ENCODE measurements at places on chromosomes 2 and 18. TPM values are rescaled to one million over a fixed set of nuclear protein-coding genes. Genes with fewer than 3 reads are reported as not detected.

- no peak for DNase-seq
These were observed 1.2 kb upstream of the SGPP2 start for GRCh38 chr2:222423186-222423585.

GRCh38 chr2:167509586-167509985 is 621.3 kb downstream of the XIRP2 start:
- DNase-seq: no peak

DNA sequence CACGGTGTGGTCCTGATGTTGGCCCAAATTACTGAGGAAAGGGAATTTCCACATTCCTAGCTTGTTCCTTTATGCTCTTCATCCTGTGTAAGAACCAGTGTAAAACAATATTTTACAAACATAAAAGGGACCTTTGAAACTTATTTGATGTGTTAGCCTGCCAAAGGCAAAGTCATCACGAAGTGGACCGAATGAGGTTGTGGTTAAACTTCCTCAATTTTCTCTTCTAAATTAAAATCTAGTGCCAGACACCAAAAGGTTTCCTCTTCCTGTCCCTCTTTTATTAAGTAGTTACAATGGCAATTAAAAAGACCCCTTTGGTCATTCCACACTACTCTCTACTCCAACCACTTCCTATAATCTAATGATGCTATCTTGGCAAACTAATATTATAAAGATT is 279.8 kb downstream of the AFF3 start:
- DNase-seq: no peak

DNA sequence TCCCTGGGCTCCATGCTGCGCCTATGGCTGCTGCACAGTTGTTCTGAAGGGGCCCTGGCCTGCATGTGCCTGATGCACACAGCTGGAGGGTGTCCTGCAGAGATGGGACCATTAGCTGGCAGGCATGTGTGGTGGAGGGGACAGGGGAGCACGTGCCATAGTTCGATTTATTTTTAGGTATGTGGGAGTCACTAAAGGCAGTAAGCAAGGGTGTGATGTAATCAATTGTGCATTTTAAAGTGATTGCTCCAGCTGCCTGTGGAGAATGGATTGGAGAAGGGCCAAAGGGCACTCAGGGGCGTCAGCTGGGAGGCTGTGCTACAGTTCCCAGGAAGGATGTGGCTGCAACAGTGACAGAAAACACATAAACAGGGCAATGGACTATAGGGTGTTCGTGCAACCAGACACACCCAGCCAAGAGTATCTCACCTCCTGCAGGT is 205.1 kb downstream of the ARL4C start:
- peak; percentile 65 for DNase-seq

GRCh38 chr2:66508484-66509071 is 73.7 kb downstream of the MEIS1 start:
- DNase-seq: no peak

- no peak for DNase-seq
These were observed 10.4 kb upstream of the KLHL30 start for GRCh38 chr2:238128061-238128440.

DNA sequence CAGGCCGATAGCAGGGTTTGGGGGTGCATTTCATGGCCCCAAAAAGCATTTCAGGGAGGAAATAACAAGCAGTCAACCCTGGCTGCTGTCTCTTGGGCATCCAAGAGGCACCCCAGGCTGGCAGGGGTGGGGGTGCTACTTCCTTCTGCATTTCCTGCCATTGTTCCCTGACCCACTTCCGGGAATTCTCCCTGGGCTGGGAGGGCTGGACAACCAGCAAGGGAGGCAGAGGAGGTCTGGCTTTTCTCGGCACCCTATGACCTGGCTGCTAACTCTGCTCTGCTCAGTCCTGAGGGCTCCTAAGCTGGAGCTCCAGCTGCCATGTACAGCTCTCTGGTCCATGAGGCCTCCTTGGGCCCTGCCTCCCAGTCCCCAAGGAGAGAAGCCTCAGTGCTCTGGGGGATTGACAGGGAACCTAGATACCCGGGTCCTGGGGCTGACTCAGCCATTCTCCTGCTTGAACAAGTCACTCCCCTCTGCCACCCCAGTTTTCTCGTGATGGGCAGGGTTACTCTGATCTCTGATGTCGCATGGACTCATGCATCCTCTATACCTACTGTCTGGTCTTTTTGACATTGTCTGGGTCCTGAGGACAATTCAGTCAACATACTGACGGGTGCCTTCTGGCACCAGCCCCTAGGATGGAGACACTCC is 47.2 kb downstream of the DYSF start:
- DNase-seq: peak; percentile 69

- DNase-seq: no peak
These were observed 52.3 kb downstream of the TFCP2L1 start for GRCh38 chr2:121232626-121233265.

GRCh38 chr2:231353469-231353868 is 42.0 kb upstream of the B3GNT7 start:
- no peak for DNase-seq

DNA sequence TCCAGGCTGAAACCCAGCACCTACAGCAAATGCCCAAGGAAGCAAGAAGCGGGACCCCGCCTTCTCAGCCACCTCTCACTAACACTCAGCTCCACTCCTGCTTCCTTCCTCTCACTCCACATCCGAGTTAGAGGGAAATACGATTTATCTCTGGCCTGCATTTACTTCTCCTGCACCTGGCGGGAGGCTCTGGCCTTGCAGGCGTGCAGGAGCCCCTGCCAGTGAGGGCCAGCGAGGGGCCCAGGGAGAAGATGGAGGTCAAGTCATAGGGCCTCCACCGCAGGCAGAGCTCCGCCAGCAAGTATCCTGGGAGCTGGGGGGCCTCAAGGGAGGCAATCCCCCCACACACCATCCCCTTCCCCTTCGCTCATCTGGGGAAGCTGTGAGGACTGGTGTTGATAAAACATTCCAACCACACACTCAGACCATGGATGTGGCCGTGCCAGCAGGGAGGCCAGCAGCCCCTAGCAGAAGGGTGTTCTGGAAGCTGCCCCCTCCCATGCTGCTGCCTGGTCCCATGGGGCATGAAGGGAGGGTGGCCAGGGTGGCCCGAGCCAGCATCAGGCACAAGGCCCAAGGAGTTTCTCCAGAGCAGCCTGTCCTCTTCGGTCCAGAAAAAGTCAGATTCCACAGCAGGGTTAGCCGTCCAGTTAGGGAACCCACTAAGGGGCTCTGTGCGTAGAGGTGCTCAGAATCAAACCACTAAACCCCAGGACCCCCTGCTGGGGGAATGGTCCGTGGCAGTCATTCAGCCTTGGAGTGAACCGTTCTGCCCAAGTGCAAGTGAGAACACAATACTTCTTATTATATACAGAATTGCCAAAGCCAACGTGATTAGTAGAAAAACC is 91.2 kb downstream of the HDAC4 start:
- no peak for DNase-seq

- DNase-seq: no peak
These were observed 389.9 kb downstream of the SOX11 start for GRCh38 chr2:6081955-6082624.

PAIP2B gene
- total RNA-seq: 56.1 TPM

ASPRV1 gene
- total RNA-seq: not detected

TLK1 gene
- 21.4 TPM for total RNA-seq

Data from heart left ventricle (tissue), 16 donors.